Substantia nigra (tissue), 51 donors: ENCODE measurements at places on chromosomes 2 and 18.

DNA sequence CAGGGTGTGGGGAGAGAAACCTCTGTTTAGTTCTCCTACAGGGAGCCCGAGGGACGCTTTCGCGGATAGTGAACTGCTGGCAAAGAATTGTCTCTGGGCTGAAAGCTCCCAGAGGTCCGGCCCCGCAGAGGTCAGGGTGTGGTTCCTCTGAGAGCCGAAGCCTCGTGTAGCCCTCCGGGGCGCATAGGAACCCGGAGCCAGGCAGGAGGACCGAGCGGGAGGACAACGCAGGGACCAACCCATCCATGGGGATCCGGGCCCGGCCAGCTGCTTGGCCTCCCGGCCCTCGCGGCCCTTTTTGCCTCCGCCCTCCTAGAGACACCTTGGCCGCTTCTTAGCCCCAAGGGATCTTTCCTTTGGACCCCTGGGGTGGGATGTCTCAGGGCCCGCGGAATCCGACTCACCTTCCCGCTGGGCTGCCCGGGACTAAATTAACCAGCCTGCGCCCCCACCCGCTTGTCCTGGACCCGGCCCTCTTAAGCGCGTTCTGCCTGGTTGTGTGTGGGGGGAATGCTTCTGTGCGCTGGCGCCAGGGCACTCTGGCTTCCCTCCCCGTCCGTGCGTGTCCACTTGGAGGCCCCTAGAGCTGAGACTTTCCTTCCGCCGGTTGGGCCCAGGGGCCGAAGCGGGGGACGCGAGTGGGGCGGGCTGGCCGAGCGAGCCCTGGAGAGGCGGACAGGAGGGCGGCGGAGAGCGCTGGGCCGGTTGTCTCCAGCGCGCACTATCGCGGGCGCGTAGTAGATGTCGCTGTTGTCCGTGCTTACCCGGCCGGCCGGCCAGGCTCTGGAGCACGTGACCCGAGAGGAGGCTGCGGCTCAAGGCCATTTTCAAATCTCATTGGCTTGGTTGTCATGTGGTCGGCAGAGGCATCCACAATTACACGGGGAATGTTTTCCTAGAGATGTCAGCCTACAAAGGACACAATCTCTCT is at the start of gene HOXD10:
Gene HOXD10, plus strand, starts transcription at position 896 of the 931 bp plus-strand sequence. CDS start 56 bp downstream, outside the sequence.
- DNase-seq, result no peak

- DNase-seq, result no peak
Observed at GRCh38 chr18:59352250-59352855, 6.7 kb downstream of the LMAN1 start.

DNA sequence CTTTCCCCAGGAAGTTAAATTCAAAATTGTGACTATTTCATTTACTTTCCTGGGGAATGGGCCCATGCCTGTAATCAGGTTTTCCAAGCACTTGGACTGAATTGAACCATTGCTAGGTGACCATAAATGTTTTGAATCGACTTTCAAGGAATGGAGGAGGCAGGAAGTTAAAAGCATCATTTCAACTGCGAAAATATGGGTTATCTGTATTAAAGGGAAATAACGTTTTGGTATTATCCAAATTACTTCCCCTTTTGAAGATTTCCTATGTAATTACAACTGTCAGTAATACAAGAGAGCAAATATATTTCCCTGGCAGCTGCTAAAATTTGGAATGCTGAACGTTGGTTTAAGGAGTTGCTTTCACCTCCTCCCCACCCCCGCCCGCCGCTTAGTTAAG is 19.0 kb downstream of the PNO1 start:
- DNase-seq, result no peak

DNA sequence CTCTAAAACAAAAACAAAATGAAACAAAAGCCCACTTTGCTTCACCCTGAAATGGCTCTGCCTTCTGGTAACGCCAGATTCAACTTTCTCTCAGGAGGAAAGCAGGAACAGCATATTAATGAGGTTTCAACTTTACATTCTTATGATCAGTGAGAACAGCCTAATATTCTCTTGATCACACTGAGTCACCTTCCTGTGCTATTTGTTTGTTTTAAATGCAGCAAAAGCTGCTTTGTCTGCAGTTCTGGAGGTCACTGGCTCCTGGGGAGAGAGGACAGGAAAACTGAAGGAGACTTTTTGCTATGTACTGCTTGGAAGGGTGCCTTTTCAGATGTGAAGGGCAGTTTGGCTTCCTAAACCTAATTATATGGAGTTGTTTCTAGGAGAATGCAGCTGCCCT is 48.1 kb downstream of the MAIP1 start:
- no peak for DNase-seq

GRCh38 chr2:185284696-185285095 is 453.9 kb upstream of the FSIP2 start:
- no peak for DNase-seq

DNA sequence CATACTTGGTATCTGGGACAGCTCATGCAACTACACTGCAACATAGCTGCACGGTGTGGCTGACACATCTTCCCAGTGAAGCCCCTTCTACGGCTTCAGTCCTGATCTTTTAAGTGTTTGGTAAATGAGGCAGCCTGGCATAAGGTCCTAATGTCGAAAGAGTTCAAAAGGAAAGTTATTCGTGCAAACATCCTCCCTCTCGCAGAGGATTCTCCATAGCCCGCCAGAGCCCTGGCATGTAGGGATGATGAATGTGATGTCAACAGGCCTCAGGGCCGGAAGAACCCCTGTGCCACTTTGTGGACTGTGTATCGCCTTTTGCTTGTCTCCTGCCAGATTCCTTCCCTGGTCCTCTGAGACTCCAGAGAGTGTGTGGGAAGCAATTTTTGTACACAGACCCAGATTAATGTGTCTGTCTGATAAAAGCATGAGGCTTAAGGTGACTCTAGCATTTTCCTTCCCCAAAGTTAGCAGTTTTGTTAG is 88.5 kb downstream of the SOCS6 start:
- DNase-seq, result no peak

- no peak for DNase-seq
Observed at GRCh38 chr2:234289834-234290590, 206.9 kb downstream of the ARL4C start.

- no peak for DNase-seq
Observed at GRCh38 chr18:62510789-62511188, 12.0 kb upstream of the ZCCHC2 start.

DNA sequence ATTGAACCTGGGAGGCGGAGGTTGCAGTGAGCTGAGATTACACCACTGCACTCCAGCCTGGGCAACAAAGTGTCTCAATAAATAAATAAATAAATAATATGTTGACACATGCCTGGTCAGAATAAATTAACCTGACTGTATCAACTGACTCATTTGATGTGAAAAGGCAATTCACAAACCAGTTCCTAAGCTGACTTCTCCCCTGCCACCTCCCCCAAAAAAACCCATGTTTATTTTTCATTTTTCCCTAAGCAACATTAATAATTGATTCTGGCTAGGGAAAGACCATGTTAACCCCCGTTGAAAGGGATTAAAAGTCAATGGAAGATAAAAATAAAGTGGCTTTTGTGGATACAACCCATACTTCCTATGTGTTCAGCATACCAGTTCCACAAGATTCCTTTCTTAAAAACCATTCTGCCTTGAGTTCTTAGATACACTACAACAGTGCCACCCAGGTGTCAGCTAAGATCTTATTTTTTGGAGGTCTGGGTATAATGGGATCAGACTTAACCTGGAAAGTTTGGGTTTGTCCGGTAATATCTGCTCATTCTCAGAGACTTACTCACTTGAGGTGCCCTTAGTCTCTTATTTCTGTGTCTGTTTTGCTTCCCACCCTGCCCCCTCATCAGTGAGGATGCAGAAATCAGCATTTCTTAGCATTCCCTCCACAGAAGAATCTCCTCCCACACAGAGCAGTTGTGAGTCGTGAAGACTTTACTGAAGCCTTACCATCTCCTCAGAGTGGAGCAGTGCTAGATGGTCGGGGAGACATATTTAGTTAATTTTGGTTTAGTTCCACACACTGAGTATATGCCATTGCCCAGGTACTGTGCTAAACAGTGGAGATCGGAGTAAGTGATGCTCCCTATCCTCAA is 10.1 kb upstream of the MCFD2 start:
- no peak for DNase-seq

- DNase-seq, result no peak
Observed at GRCh38 chr2:11482473-11483035, 16.6 kb upstream of the E2F6 start.

GRCh38 chr2:215811409-215812345 is 201.7 kb downstream of the MREG start:
- DNase-seq, result no peak

DNA sequence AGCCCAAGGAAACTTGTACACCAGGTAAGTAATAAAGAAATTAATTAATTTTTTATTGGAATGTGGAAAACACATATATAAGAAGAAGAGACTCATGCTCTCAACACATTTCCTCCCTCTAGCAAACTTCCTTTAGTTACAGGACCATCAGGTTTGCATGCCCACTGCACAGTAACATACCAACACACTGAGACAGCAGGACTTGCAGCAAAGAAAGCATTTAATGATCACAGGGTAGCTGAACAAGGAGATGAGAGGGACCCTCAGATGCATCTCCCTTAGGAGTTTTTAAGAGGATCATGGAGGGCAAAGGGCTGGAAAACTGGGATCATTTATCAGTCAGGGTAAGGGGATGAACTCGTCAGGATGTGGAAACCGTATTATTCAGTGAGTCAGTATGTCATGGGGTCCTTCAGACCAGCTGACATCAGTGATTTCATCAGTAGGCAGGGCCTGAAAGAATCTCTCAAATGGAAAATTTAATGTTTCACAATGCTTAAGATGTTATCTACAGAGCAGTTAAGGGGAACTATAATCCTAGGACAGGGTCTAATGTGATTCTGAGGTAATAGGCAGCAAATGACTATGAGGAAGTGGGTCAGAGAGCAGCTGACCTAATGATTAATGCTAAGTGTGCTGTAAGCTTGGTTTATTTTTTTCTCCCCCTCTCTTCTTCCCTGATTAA is 193.8 kb upstream of the RND3 start:
- DNase-seq, result no peak

DNA sequence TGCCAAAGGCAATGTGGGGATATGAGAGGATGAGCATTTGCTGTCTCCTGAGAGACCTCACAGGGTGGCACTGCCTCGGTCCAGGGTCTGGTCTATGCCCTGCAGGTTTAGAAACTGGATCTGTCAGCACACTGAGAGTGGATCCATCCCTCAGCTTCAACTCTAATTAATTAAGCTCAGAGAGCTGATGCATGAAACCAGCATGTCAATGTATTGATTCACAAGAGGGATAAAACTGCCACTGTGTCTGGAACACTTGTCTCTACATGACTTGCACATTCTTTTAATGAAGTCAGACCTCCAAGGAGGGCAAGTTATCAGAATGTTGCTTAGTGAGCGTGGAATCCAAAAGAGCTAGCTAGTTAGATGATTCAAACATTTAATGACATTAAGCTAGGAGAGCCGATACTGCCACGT is 22.5 kb upstream of the POLE4 start:
- no peak for DNase-seq

- no peak for DNase-seq
Observed at GRCh38 chr2:179050755-179051154, 818 bp upstream of the CCDC141 start.

- DNase-seq, result no peak
Observed at GRCh38 chr2:186347472-186347871, 138.6 kb upstream of the ZC3H15 start.

DNA sequence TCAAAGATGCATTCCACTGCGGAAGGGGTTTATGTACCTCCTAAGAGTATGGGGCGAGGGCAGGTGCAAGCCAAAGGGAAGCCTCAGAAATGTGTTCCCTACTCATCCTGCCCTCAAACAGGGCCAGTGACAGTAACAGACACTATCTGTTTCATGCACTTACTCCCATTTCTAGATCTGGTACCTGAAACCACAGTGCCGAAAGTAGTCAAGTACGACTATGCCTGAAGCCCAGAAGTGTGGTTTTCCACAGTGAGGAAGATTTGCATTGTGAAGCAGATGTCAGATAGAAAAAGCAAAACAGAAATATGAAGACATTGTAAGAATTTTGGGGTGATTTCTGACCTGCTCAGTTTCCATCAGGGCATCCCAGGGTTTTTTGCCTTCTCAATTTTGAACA is 748.7 kb downstream of the RNF144A start:
- DNase-seq, result no peak

DNA sequence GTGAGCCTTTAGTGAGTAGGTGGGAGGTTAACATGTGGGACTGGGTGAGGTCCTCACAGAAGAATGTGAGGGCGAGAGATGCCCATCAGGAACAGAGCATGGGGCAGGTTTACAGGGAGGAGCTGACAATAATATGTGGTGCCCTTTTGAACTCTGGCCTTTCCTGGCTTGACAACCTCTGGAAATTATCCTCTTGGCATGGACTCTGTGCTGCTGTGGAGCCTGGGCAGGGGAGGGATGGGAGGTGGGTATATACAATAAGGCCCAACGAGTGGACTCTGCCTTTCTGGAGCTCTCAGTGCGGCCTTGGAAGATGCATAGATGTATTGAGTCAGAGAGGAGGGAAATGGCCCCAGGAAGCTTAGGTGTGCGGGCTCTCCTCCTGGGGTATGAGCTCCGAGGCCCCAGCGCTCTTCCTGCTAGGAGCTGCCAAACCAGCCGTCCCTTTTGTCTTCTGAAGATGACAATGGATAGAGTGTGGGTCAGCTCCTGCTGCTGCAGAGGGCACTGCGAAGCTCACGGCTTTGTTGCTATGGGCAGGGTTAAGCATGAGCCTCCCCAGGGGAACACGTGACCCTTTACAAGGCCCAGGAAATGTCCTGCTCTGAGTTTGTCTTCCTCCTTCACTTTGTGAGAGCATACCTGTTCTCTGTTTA is 8.7 kb upstream of the PSD4 start:
- no peak for DNase-seq

GRCh38 chr2:5781679-5782078 is 89.5 kb downstream of the SOX11 start:
- DNase-seq, result no peak

- DNase-seq, result no peak
Observed at GRCh38 chr2:55587-56448, 9.5 kb upstream of the FAM110C start.

- DNase-seq, result no peak
Observed at GRCh38 chr2:29495536-29496060, 380.4 kb downstream of the CLIP4 start.

GRCh38 chr2:33595385-33595784 is 3.7 kb downstream of the FAM98A start:
- DNase-seq, result no peak

- DNase-seq, result no peak
Observed at GRCh38 chr2:210224591-210224940, 681 bp downstream of the ACADL start.

DNA sequence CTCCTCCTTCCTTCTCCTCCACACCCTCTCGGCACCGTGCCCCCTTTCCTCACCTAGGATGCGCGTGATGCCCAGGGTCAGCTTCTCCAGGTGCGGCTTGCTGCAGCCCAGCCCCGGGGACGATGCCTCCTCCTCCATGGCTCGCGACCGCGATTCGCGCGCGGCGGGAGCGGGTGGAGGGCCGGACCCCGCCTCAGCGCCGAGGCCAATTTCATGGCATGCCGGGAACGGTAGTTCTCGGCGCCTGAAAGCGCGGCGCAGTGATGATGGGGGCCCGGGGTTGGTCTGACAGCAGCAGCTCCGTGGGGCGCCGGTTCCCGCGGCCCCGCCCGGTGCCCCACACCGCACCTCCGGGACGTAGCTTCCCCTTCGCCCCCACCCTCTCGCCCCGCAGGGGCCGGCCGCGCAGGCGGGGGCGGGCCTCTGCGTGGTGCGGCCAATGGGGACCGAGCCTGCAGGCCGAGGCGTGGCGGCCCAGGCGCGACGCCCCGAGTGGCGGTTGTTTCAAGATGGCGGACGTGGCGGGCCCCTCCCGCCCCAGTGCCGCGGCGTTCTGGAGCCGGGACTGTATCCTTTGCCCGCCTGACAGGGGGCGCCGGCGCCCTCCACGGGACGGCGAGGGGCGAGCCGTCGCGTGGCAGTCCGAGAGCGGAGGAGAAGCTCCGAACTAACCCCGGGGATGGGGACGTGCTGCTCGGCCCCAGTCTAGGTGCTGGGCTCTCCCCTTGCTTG is at the start of the genes KIAA1328 and TPGS2:
Gene KIAA1328, plus strand, starts transcription at position 498 of the 732 bp plus-strand sequence. Its CDS starts 12 bp downstream, at position 510.
Gene TPGS2, minus strand, starts transcription at position 373 of the 732 bp plus-strand sequence. Its CDS starts 235 bp downstream, at position 138.
- peak; percentile 87 for DNase-seq

GRCh38 chr2:227783404-227784138 is 30.1 kb upstream of the CCL20 start:
- no peak for DNase-seq
